Activated naive CD4-positive, alpha-beta T cell treated with anti-CD3 and anti-CD28 coated beads for 36 hours (primary cell): ENCODE measurements at places on chromosomes 7 and 10. TPM values are rescaled to one million over a fixed set of nuclear protein-coding genes. Genes with fewer than 3 reads are reported as not detected.

The ANKRD30A gene
- total RNA-seq: not detected

The KCNIP2 gene
- total RNA-seq: 0.79 TPM

The TACR2 gene
- not detected for total RNA-seq

The CFAP70 gene
- total RNA-seq: 0.31 TPM

The GFRA1 gene
- total RNA-seq: not detected

The FAM25G gene
- not detected for total RNA-seq

GRCh38 chr7:76314042-76314721 lies 11.7 kb downstream of the HSPB1 start:
- H3K27ac ChIP-seq: no peak overlapping the region
- peaks cover 18% of the 10 kb centered on the region for H3K4me1 ChIP-seq
- H3K27me3 ChIP-seq: no peaks in the 10 kb centered on the region
- H3K36me3 ChIP-seq: no peaks in the 10 kb centered on the region
- peak; percentile 99 for DNase-seq
- H3K4me3 ChIP-seq: no peak overlapping the region

- no peak overlapping the region for H3K4me3 ChIP-seq
- no peaks in the 10 kb centered on the region for H3K27me3 ChIP-seq
- DNase-seq: no peak
- no peaks in the 10 kb centered on the region for H3K36me3 ChIP-seq
- no peak overlapping the region for H3K27ac ChIP-seq
Observed at GRCh38 chr10:80280071-80280800, 9.2 kb downstream of the MAT1A start.

DNA sequence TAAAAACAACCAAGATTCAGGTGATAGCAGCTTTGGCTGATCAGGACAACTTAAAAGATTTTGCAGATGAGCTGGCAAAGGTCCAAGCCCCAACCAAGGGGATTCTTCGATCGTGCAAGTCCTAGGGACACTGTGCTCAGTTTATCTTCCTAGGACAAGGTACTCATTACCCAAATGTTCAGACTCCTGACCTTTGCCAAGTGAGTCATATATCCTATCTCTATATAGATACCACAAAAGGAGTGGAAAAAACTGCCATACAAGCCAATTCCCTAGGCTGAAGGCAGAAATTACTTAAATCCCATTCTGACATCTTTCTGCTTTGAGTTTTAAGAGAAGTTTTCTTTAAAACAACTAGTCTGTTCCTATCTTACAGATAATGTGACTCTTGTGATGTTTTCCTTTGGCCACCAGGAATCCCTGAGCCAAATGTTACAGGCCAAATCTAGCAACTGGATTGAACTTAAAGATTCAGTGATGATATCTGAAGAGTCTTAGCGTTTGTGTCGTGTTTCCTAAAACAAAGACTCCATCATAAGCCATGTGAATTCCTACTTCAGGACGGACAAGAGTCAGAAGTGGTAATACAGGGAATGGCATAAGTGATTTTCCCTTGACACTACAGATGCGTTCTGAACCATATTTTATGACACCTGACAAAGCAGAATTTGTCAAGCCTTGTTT lies 142.6 kb upstream of the ASAH2 start:
- H3K36me3 ChIP-seq: peaks cover 5% of the 10 kb centered on the region
- no peak for DNase-seq
- no peak overlapping the region for H3K27ac ChIP-seq
- peaks cover 30% of the 10 kb centered on the region for H3K4me1 ChIP-seq

DNA sequence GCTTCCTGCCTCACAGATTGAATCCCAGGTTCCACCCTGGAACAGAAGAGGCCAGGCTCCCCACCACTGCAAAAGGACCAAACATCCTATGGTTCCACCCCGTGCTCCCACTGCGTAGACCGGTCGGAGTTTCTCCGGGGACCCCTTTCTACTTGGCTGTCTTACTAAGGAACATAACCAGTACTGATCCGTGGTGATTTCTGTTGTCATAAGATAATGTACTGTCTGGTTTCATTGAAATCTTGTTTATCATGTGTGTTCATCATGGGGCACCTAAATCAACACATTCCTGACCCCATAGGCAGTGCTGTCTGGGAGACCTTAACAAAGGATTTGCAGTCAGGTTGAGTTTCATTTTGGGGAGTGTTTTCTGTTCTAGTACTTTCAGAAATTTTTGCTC lies 104.5 kb downstream of the CHN2 start:
- no peak overlapping the region for H3K4me3 ChIP-seq
- DNase-seq: no peak
- peaks cover 2% of the 10 kb centered on the region for H3K27me3 ChIP-seq
- H3K36me3 ChIP-seq: no peaks in the 10 kb centered on the region
- H3K4me1 ChIP-seq: no peaks in the 10 kb centered on the region
- H3K27ac ChIP-seq: no peak overlapping the region
